Stimulated activated CD4-positive, alpha-beta T cell treated with anti-CD3 and anti-CD28 coated beads, Interleukin-4, amount 100 ng/mL, for 1 hour (primary cell): ENCODE measurements at places on chromosomes 13 and 19.

GRCh38 chr13:81872581-81872980, 1531.7 kb upstream of the SPRY2 start:
- no peak for DNase-seq

GRCh38 chr19:47063874-47064273, 15.4 kb upstream of the TMEM160 start:
- DNase-seq, result no peak

DNA sequence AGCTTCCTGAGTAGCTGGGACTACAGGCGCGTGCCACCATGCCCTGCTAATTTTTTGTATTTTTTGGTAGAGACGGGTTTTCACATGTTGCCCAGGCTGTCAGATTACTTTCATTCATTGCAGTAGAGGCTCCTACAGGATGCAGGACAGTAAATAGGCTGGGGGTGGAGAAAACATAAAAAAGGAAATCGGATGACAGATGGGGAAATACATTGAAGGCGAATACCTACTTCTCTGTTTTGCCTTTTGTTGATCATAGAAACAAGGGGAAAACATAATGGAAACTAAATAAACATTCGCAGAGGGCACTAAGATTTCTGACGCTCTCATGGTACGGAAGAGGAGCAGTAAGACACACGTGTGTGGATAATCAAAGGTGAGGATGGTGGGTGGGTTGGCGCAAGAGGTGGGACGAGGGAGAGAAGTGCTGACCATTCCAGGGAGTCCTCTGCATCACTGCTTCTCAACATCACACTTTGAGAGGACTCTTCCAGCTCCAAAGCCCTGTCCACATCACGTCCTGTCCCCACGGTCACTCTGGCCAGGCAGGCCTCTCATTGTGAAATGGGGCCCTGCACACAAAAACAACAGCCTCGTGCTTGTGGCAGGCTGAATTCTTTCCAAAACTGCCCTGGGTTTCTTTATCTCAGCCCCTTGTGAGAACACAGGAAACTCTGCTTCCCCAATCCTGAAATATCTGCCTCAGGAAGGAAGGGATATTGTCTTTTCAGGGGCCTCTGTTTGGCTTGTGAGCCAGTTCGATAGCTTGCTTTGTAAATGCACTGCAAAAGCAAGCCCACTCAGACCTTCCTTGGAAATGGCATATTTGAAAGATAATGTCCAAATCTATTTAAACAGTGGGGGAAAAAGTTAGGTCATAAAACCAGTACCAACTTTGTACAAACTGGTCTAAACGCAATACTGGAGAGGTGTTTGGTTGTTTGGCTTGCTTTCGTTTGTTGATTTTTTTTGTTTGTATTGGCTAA, 188.5 kb downstream of the FOXO1 start:
- DNase-seq, result no peak

DNA sequence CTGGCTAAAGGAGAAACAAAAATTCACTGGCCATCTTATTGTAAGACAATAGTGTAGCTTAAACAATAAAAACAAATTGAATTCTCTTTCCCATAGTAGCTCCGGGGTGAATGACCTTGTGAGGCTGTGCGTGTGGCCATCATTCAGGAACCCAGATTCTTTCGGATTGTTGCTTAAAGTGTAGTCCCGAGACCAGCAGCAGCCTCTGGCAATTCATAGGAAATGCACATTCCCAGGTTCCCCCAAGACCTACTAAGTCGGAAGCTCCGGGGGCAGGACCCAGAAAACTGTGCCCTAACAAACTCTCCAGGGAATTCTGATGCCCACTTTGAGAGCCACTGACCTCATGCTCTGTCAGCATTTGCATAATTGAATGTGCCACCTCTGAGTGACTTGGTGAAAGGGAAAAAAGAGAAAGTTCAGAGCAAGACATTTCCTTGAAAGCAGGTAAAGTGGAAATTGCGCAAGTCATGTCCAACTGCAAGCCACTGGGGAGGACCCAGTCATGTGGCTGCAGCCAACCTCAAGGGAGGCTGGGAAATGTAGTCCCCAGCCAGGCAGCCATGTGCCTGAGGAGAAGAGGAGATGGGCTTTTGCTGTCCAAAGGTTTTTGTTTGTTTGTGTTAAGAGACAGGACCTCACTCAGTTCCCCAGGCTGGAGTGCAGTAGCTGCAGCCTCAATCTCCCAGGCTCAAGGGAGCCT, 50.7 kb upstream of the PNMA8B start:
- no peak for DNase-seq

- no peak for DNase-seq
Measured at GRCh38 chr19:31406106-31406505, 56.9 kb upstream of the TSHZ3 start.

DNA sequence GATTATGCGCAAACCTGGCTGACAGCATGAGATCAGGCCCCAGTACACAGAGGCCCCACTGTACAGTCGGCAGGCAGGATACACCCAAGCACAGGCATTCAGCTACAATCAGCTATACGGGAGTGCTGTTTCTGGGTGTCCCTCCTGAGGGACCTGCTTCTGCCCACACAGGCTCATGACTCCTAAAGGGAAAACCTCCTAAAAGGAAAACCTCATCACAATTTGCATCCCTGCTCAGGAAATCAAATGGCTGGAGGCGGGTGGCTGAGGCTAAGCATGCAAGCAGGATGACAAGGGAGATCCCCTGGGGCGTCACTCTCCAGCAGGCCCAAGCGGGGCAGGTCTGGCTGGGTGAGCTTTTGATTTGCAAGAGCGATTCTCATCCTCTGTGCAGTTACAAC, 99.8 kb downstream of the CRYL1 start:
- DNase-seq, result no peak

DNA sequence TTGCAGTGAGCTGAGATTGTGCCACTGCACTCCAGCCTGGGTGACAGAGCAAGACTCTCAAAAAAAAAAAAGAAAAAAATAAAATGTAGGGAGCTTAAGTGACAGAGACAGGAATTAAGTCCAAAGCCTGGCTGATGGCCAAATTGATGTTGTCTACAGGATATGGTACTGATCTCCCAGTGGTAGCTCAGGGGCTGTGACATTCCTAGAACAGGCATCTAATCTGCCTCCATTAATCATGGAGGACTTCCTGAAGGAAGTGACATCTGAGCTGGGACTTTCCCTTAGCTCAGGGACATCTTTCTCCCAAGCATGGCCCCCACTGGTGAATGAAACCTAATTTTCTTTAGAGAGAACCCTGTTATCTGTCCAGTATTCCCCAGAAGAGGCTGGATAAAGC, 11.4 kb upstream of the EDDM13 start:
- no peak for DNase-seq
